AG08396 (cell line): ENCODE measurements at places on chromosomes 3 and 15.

- DNase-seq = peak; percentile 64
Observed at GRCh38 chr15:77634266-77634962, 1.7 kb upstream of the LINGO1 start.

GRCh38 chr15:67175643-67176071 is 78.8 kb downstream of the AAGAB start:
- DNase-seq = no peak

- DNase-seq = peak; percentile 37
Observed at GRCh38 chr3:100159331-100160153, 45.2 kb upstream of the FILIP1L start.

- DNase-seq = no peak
Observed at GRCh38 chr3:10219737-10220136, 28.5 kb upstream of the TATDN2 start.

GRCh38 chr3:173618703-173619102 is 221.2 kb downstream of the NLGN1 start:
- no peak for DNase-seq

- DNase-seq = peak; percentile 45
Observed at GRCh38 chr3:45145681-45146614, at the start of gene CDCP1. Gene CDCP1, minus strand, starts transcription at chr3:45146378. Its CDS starts 91 bp downstream, at chr3:45146287.

DNA sequence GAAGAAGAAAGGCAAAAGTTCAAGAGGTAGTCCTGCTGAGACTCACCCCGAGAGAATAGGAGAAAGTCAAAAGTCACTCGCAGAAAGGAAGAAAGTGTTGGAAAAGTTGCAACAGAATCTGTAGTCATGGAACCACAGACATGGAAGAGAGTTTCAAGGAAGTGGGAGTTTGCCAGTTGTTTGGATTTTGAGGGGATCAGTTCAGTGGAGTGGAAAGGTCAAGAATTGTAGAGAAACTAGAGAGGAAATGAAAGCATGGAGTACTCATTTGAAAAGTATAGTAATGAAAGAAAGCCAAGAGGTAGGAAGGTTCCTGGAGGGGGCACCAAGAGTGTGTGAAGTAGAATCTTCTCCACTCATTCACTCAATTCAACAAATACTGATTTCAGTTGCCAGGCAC is 34.7 kb downstream of the SPTSSB start:
- no peak for DNase-seq

DNA sequence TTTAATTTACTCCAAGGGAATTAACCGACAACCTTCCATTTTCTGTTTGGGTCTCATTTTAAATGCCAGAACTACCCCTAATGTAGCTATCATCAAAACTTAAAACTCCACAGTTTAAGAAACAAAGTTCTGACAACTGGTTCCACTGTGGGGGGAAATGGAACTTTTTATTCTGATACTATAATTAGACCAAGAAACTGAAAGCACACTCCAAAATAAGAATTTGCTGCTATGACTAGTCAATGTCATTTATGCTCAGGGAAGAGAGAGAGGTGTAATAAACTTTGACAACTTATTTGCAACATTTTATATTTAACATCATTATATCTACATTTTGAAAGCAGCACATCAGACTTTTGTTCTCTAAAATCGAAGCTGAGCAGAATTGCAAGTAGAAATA is 169.2 kb downstream of the ANXA2 start:
- no peak for DNase-seq

GRCh38 chr3:63290686-63291085 is 12.6 kb downstream of the SYNPR start:
- DNase-seq = no peak

DNA sequence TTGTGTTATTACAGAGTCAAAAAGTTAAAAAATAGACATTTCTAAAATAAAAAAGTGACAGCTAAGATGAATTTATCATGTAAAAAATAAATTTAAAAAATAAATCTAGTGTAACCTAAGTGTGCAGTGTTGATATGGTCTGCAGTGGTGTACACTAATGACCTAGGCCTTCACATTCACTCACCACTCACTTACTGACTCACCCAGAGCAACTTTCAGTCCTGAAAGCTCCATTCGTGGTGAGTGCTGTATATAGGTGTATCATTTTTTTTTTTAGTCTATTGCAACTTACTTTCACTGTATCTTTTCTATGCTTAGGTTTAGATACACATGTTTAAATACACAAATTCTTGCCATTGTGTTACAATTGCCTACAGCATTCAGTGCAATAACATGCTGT is 459.4 kb upstream of the ROBO1 start:
- DNase-seq = no peak

- no peak for DNase-seq
Observed at GRCh38 chr3:85801955-85802354, 843.2 kb downstream of the CADM2 start.

- DNase-seq = no peak
Observed at GRCh38 chr3:99837715-99838114, 20.1 kb downstream of the CMSS1 start.

GRCh38 chr3:149726716-149727407 is 25.4 kb downstream of the COMMD2 start:
- DNase-seq = no peak

- no peak for DNase-seq
Observed at GRCh38 chr3:14645453-14645852, 6.1 kb upstream of the CCDC174 start.

DNA sequence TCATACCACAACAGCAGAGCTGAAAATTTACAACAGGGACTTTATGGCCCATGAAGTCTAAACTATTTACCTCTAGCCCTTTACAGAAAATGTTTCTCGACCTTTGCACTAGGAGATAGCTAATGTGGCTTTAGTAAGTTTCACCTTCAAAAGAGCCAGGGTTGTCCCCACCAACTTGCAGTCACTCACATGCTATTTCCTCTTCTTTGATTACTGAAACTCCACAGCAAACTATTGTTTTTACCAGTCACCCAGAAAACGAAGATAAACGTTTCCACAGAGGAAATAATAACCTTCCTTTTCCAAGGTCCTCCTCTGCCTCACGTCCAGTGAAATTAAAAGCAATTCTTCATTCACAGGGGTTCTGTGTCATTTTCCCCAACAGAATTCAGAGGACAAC is 48.2 kb downstream of the WWTR1 start:
- DNase-seq = no peak

DNA sequence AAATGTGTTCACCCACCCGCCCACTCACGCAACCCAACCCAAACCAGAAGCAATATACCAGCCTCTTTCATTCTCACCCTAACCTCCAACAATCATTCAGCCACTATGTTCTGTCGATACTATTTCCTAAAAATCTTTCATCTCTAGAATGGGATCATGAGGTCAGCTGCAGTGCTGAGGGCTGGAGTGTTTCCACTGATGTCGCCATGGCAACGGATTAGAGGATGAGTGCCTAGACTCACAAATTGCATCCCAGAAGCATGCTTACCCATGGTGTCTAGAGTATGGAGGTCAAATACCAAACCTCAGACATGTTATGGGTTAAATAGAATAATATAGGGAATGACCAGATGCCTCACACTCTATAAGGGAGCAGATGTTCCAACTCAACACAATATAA is 138.5 kb downstream of the GABRB3 start:
- no peak for DNase-seq

DNA sequence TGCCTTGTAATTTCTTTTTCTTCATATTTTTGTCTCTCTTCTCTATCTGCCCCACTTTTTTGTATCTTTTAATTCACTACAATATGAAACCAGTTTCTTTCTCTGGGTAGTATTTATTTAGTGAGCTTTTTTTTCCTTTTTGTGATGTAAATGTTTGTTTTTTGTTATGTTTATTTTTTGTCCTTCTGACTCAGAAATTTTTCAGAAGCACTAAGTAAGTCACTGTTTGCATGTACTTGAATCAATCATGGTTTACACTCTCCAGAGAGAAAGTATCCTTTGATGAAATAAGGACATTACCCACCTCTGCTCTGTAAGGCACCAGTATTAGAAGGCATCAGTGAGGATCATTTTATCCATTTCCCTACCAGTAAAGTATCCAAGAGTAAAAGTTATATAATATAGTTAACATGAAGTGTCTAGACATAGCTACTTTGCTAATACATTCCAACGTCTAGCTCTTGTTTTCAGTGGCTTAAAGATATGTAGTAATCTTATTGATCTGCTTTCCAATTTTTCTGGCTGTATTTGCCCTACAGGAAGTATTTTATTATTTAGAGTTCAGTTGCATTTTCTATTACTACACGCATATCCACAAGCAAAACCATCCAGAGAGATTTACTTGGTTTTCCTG is 25.4 kb downstream of the FILIP1L start:
- DNase-seq = no peak

- DNase-seq = no peak
Observed at GRCh38 chr3:174346571-174346970, 512.6 kb upstream of the NAALADL2 start.

DNA sequence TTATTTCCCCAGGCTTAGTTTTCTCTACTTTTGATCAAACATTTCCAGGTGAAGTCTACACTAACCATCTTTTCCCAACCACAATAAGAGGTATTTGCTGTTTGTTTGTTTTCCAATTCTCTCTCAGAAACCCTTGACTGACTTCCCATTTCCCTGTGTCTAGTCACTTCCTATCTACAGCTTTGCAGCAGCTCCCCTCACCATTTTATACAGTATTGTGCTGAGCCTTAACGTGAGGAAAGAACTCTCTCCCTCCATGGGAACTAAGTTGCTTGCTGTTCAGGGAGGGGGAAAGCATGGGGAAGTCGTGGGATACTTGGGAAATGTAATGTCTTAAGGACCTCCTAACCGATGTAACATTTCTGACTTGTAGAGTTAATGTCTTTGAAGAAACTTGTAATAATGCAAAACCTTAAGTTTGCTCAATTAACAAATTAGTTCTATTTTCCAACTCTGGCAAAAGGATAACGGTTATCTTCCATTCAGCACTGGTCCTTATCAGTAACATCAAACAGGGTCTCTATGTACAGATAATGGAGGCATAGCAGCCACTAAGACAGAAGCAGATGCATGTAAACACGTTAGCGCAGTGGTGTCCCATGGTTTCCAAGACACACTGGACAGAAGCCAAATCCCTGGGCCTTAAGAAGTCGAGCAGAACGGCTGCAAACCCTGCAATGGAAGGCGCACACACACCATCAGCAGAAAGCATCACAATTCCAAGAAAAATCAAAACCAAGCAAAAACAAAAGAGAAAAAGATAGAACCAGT is 39.7 kb downstream of the NPTN start:
- DNase-seq = no peak

DNA sequence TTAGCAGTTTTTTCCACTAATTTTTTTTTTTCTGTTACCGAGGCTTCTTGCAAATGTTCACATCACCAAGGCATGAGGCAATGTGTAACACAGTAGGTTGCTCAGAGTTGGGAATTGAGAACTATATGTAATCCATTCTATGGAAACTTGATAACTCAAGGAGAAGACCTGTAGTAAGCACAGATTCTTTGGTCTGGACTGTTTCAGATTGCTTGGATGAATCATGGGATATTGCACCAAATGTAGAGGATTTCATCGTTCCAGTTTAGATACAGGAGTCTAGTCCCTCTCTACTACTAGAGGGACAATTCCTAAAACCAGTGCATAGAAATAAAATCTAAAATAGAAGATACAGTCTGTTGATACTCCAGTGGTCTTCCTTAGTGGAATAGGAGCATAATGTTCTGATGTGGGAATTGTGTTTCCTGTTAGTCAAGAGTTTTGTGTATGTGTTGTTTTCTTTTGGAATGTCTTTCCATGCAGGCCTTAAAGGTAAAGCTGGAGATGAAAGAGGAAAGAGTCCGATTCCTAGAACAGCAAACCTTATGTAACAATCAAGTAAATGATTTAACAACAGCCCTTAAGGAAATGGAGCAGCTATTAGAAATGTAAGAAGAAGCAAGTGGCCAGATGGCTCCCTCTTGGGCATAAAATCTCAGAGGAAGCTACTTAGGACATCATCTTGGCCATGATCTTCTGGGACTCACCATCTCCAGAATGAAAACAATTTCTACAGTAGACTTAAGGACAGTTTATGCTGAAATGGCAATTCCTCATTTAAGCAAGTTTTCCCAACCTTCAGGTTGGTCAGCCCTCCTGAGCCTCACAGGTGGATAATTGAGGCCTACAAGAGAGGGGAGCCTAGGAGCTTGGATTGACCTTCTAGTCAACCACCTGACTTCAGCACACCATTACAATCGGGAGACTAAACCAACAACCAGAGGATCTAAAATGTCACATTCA is 10.7 kb downstream of the KNSTRN start:
- no peak for DNase-seq

DNA sequence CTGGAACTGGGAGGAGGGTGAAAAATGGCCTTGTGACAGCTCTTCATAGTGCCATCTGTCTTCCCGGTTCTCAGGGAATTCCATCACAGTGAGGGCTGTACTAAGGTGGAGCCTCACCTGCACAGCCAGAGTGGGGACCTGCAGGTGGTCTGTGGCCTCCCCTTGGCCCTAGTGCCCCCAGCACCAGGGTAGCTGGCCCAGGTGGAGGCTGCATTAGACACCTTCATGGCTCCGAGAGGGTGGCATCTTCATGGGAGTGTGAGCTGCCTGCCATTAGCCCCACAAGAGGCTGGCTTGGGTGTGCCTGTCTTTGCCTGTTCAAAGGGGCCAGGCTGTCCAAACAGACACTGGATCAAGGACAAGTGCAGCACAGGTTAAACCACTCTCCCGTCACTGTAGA is 95.5 kb upstream of the PRR23E start:
- no peak for DNase-seq

GRCh38 chr3:154210986-154211385 is 89.8 kb downstream of the ARHGEF26 start:
- no peak for DNase-seq

GRCh38 chr3:151171145-151171757 is 31.8 kb downstream of the GPR171 start:
- no peak for DNase-seq

DNA sequence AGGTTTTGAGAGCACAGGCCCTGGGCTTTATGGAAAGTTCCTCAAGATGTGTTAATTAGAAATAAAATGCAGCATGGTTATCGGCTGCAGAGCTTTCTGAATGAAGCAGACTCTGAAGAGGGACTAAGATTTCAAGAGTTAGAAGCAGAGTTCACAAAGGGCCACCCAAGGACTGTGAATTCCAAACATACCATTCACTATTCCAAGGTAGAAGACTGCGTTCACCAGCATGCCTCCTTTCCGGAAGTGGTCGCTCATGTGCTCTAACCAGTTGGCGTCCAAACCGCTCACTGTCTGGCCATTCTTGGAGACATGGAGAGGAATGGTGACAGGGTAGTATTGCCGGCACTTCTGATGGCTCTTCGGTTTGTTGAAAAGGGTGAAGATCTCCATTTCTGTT is 104.9 kb downstream of the OXNAD1 start:
- DNase-seq = no peak

GRCh38 chr3:53617893-53618523 is 123.6 kb downstream of the CACNA1D start:
- DNase-seq = no peak
